ENCODE measurements at places on chromosomes 2 and 18.

- peaks cover 37% of the 10 kb centered on the region for H3K4me1 ChIP-seq
- H3K27ac ChIP-seq = no peak overlapping the region
- H3K36me3 ChIP-seq = no peaks in the 10 kb centered on the region
- no peak overlapping the region for H3K4me3 ChIP-seq
- no peaks in the 10 kb centered on the region for H3K27me3 ChIP-seq
Observed at GRCh38 chr2:134233728-134234136, 20.1 kb upstream of the MGAT5 start.

GRCh38 chr2:37376421-37377186, 32.2 kb downstream of the QPCT start:
- H3K36me3 ChIP-seq = no peaks in the 10 kb centered on the region
- H3K4me3 ChIP-seq = no peak overlapping the region
- no peaks in the 10 kb centered on the region for H3K27me3 ChIP-seq
- no peak overlapping the region for H3K27ac ChIP-seq
- no peaks in the 10 kb centered on the region for H3K4me1 ChIP-seq

- no peak overlapping the region for H3K27ac ChIP-seq
- no peaks in the 10 kb centered on the region for H3K27me3 ChIP-seq
- H3K36me3 ChIP-seq = no peaks in the 10 kb centered on the region
- DNase-seq = no peak
Observed at GRCh38 chr2:177799531-177799930, 273.0 kb downstream of the PDE11A start.

DNA sequence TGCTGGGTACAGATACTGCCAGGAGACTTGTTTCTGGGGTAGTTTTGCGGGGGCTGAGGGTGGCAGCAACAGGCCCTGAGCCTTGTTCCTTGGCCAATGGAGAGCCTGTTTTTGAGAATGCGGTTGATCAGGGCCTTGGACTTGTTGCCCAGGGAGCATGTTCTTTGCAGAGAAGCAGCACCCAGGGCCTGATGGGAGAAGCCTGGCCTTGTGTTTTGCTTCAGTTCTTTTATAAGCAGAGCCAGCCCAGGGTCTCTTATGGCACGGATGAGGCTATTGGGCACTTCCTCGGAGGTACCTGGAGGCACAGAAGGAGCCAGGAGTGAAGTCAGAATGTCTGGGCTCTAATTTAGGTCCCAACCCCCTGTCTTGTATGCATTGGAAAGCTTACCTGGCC, 85.1 kb upstream of the MCFD2 start:
- no peak for DNase-seq
- H3K27me3 ChIP-seq = no peaks in the 10 kb centered on the region
- no peak overlapping the region for H3K4me3 ChIP-seq
- H3K27ac ChIP-seq = no peak overlapping the region
- H3K4me1 ChIP-seq = no peaks in the 10 kb centered on the region

GRCh38 chr2:48129293-48129950, 223.1 kb upstream of the FBXO11 start:
- H3K4me1 ChIP-seq = no peaks in the 10 kb centered on the region
- H3K4me3 ChIP-seq = no peak overlapping the region
- H3K27ac ChIP-seq = no peak overlapping the region
- H3K36me3 ChIP-seq = no peaks in the 10 kb centered on the region

DNA sequence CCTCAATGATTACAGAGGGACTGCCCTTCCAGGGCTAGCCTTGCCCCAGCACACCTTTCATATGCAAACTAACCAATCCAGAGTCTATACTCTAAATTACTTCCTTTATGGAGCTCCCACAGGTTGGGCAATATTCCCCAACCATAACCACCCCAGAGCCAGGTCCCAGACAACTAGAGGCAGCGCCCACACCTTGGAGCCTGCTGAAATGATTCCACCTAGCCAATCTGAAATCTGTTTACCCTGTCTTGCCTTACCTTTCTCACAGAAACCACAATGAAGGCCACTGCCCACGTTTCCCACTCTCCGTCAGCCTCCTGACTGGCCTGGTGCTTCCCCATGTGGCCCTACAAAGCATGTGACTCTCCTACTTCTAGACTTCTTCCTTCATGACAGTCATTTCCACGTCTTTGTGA, 62.0 kb downstream of the REEP1 start:
- no peak for DNase-seq
- peaks cover 4% of the 10 kb centered on the region for H3K4me1 ChIP-seq
- H3K27ac ChIP-seq = no peak overlapping the region
- no peaks in the 10 kb centered on the region for H3K36me3 ChIP-seq
- no peaks in the 10 kb centered on the region for H3K27me3 ChIP-seq
- H3K4me3 ChIP-seq = no peak overlapping the region

- no peaks in the 10 kb centered on the region for H3K4me1 ChIP-seq
- H3K36me3 ChIP-seq = no peaks in the 10 kb centered on the region
- no peak overlapping the region for H3K4me3 ChIP-seq
- no peak for DNase-seq
- no peak overlapping the region for H3K27ac ChIP-seq
Observed at GRCh38 chr2:118221536-118222272, 133.4 kb downstream of the INSIG2 start.

DNA sequence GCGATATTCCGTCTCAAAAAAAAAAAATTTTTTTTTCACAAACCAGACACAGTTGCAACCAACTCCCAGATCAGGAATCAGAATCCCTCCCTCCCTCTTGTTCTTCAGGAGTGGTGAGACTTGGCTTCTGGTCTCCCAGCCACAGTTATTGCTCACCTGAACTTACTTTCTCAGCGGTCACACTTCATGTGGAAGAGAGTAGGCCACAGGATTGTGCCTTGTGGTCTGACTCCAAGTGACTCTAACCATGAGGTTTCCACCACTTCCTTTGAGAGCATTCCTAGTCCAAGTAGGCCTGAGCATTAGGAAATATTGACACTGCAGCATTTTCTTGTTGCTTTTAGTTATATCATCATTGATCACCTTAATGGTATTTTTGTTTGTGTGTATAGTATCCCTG, 12.1 kb downstream of the FMNL2 start:
- DNase-seq = no peak
- no peaks in the 10 kb centered on the region for H3K4me1 ChIP-seq
- H3K36me3 ChIP-seq = no peaks in the 10 kb centered on the region
- no peaks in the 10 kb centered on the region for H3K27me3 ChIP-seq

DNA sequence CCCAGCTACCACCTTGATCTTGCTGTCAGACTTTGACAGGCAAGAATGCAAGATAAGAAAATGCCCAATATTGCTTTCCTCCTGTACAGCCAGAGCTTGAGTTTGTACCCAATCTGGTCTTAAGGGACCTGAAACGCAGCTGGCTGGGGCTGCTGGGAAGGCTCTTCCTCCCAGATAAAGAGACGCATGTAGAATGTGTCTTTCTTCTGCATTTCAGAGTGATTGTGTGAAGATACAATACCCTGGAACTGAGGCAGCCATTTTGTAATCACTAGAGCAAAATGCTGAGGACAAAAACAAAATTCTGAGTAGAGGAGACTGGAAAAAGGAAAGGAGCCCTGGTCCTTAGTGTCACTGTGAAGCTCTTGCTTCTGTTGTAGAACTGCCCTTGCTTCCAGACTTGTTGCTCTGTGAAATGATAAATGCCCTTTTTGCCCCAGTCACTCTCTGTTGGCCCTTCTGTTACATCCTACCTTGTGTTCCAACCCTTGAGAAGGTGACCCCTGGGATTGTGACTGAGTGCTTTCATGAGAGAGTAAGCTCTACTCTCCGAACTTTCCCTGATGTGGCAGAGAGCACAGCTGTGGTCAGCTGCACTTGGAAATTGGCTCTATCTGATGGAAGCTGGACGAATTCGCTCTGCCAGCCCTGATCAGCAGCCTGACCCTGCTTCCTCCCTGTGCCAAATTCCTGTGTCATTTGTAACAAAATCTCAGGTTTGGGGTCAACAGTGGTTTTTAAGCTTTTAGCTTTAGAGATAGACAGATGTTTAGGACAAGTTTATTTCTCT, 137.4 kb upstream of the RBMS1 start:
- no peak overlapping the region for H3K4me3 ChIP-seq
- DNase-seq = no peak
- no peaks in the 10 kb centered on the region for H3K36me3 ChIP-seq
- no peaks in the 10 kb centered on the region for H3K4me1 ChIP-seq

DNA sequence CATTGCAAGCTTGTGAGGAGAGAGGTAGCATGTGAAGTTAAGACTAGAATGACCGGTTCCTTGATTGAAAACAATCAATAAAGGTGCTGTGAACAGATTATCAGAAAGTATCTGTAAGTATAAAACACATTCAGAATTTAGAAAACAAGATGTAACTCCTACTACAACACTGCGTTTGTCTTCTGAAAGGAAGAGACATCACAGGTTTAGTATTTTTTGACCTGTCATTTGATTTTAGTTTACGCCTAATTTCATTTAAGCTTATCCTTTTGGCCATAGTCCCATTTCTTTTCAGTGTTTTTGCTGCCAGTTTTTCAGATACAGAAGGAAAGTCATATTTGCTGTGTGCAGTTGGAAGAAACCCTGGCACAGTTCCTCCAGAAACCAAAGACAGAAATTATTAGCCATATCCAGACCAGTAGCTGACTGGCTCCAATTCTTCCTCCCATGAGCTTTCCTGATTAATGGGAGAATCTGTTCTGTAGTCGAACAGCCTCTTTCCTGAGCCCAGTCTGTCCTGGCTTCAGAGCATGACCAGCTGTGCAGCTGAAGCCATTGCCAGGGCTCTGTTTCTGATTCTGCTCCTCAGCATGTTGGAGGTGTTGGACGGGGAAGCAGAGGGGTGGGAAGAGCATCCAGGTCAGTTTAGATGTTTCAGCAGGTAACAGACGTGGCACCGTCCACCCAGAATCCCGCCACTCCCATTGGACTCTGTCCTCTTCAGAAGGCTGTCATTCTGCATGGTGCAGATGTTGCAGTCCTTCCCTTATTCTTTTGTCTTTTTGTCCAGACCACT, 61.0 kb downstream of the CRIM1 start:
- no peaks in the 10 kb centered on the region for H3K27me3 ChIP-seq
- no peak for DNase-seq
- peaks cover 14% of the 10 kb centered on the region for H3K4me1 ChIP-seq
- no peak overlapping the region for H3K27ac ChIP-seq

DNA sequence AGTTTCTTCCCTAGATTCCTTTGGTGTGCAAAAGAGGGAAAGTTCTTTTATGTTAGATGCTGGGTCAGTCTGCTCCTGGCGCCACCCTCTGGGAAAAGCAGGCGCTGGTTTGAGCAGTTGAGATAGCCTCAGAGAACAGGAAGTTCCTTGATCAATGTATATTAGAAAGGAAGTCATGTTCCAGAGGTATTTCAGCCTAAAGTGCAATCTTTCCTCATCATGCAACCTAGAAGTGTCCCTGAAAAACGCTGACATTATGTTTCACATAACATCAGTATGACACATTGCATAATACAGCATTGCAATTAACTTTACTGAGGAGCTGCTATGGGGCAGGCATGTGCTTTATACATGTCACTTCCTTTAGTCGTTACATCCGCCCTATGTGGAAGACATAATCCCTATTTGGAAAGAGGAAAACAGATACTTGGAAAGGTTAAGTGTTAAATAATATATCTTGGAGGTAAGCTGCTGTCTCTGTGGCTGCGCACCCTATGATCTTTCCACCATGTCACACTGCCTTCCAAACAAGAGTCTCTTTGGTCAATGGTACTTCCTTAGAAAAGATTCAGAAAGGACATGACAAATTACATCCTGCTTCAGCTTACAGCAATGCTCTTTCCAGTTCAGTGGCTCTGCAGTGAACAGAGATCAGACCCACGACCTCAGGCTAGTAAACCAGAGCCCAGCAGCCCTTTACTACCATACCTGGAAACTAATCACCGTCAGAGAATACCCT, 369.7 kb downstream of the RAD51AP2 start:
- no peaks in the 10 kb centered on the region for H3K4me1 ChIP-seq
- no peak overlapping the region for H3K4me3 ChIP-seq
- peak; percentile 15 for DNase-seq
- H3K27ac ChIP-seq = no peak overlapping the region
- H3K27me3 ChIP-seq = no peaks in the 10 kb centered on the region

DNA sequence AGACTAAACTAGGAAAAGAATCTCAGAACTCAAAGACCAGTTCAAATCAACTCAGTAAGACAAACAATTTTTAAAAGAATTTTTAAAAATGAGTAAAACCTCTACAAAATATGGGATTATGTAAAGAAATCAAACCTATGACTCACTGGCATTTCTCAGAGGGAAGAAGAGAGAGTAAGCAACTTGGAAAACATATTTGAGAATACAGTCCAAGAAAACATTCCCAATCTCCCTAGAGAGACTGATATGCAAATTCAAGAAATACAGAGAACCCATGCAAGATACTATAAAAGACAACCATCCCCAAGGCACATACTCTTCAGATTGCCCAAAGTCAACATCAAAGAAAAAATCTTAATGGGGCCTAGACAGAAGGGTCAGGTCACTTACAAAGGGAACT, 162.7 kb downstream of the WDPCP start:
- H3K27me3 ChIP-seq = no peaks in the 10 kb centered on the region
- DNase-seq = no peak
- H3K4me3 ChIP-seq = no peak overlapping the region
- H3K36me3 ChIP-seq = no peaks in the 10 kb centered on the region

GRCh38 chr2:121694398-121695170, 42.1 kb downstream of the NIFK start:
- no peaks in the 10 kb centered on the region for H3K36me3 ChIP-seq
- no peak for DNase-seq
- H3K27ac ChIP-seq = no peak overlapping the region
- no peaks in the 10 kb centered on the region for H3K4me1 ChIP-seq
- no peak overlapping the region for H3K4me3 ChIP-seq

DNA sequence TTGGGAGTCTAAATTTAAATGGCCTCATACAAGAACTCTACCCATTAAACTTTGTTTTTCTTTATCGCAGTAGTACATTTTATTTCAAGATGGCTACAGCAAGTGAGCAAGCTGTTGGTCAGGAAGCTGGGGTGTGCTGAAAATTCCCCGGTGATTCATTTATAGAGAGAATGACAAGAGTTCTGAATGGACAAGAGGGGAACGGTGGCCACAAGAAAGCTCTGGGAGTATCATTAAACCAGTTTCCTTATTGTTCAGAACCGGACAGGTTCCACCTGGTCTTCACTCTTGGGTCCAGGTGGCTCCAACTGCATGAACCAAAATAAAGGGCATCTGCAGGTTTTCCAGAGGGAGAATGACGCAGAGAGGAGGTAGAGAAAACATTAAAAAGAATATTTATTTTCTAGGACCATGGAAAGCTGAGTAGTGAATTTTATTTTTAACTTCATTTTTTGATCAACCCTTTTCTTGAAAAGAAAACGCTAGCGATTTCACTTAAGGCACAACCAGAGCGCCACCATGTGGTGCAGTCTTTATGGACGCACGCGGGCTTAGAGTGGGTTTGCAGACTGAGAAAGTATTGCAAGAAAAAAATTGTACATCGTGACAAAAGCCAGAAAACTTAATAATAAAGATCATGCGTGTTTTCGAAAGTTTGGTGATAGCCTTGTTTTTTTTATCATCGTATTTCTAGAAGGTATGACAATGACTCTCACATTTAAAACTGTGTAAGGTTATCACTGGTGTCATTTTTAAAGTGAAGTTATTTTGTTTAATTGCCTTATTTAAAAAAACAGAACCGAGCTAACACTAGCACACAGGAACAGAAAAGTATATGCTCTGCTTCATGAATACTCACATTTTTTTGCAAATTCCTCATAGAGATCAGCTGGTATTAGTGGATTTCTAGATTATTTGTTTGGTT, 97.9 kb upstream of the NOL4 start:
- H3K4me3 ChIP-seq = peak overlapping the region; percentile 2
- H3K27ac ChIP-seq = no peak overlapping the region
